Body of pancreas (tissue), 4 donors: ENCODE measurements at places on chromosomes 13 and 19. TPM values are rescaled to one million over a fixed set of nuclear protein-coding genes. Genes with fewer than 3 reads are reported as not detected.
A peak's percentile ranks its signal among the peaks of the same experiment; 100 is the strongest.

GRCh38 chr13:75554981-75555380 is 5.4 kb downstream of the UCHL3 start:
- peaks cover 2% of the 10 kb centered on the region for H3K36me3 ChIP-seq
- H3K4me1 ChIP-seq: peaks cover 16% of the 10 kb centered on the region
- no peak overlapping the region for H3K4me3 ChIP-seq
- no peak for DNase-seq
- H3K27me3 ChIP-seq: no peaks in the 10 kb centered on the region

DNA sequence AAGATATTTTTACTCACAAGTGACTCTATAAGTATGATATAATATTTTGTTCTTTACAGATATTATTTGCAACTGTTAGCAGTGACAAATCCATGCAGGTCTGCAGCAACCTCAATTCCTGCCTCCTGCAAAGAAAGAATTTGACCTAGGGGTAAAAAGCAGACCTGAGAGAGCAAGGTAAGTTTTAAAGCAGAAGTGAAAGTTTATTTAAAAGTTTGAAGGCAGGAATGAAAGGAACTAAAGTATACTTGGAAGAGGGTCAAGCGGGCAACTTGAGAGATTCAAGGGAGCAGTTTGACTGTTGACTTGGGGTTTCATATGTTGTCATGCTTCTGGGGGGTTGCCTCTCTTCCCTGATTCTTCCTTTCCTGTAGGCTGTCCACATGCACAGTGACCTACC is 520.1 kb upstream of the PCDH20 start:
- H3K4me3 ChIP-seq: no peak overlapping the region
- H3K4me1 ChIP-seq: no peaks in the 10 kb centered on the region
- no peak for DNase-seq
- no peaks in the 10 kb centered on the region for H3K27me3 ChIP-seq
- no peaks in the 10 kb centered on the region for H3K36me3 ChIP-seq

DNA sequence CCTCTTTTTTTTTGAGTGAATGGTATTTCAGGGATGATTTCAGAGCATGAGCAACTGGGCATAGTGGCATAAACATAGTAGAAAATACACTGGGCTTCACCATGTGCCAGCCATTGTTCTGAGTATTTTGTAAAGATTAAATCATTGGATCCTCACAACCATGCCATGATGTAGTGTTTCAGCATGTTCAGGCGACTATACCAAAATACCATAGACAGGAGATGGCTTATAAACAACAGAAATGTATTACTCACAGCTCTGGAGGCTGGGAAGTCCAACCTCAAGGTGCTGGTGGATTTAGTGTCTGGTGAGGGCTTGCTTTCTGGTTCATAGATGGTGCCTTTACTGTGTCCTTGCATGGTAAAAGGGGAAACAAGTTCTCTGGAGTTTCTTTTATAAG is 101.5 kb upstream of the KL start:
- H3K36me3 ChIP-seq: no peaks in the 10 kb centered on the region
- no peaks in the 10 kb centered on the region for H3K27me3 ChIP-seq
- H3K27ac ChIP-seq: no peak overlapping the region
- H3K4me3 ChIP-seq: no peak overlapping the region
- no peaks in the 10 kb centered on the region for H3K4me1 ChIP-seq
- no peak for DNase-seq

DNA sequence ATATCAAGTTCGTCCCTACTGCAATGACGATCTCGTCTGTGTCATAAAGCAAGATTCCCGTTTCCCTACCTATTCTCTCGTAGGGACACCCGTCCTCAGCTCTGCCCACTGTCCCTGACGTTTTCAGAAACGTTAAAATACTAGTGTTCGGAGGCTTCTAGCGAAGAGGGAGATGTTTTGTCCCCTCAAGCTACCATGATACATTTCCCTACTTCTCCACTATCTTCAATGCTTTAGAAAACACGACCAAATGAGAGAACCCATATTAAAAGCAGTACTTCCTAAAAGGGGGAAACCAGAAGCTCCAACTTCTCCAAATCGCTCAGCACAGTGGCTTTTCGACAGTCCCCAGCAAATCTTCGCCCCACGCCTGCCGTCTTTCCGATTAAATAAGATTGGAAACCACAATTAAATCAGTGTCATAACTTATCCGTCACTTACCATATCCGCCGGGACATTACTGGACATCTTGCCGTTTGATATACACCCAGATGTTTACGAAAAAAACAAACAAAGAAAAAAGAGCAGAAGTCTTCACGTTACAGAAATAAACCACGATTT is 1.3 kb downstream of the UBL3 start:
- H3K27me3 ChIP-seq: no peaks in the 10 kb centered on the region
- peak overlapping the region; percentile 99 for H3K27ac ChIP-seq

The GPR4 gene
- total RNA-seq: 1.3 TPM

The C1QTNF9B gene
- total RNA-seq: not detected

The PABPC3 gene
- total RNA-seq: not detected

The UQCRFS1 gene
- total RNA-seq: 12.5 TPM
